ENCODE measurements at places on chromosomes 12 and 14.

DNA sequence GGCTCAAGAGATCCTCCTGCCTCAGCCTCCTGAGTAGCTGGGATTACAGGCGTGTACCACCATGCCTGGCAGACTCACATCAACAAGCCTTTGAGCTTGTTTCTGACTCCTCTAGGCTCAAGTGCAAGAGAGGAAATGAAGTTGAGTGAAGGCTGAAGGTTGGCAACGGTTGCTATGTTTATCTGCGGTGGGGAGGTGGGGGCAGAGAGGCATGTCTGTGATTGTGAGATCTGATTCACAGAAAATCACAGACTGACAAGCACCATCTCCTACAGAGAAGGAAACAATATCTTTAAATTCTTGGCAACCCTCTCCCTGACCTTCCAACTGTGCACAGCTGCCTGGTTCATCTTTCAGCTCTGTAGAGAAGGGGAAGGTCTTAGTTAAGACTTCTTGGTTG, 22.1 kb upstream of the NINJ2 start:
- DNase-seq: peak; percentile 74

DNA sequence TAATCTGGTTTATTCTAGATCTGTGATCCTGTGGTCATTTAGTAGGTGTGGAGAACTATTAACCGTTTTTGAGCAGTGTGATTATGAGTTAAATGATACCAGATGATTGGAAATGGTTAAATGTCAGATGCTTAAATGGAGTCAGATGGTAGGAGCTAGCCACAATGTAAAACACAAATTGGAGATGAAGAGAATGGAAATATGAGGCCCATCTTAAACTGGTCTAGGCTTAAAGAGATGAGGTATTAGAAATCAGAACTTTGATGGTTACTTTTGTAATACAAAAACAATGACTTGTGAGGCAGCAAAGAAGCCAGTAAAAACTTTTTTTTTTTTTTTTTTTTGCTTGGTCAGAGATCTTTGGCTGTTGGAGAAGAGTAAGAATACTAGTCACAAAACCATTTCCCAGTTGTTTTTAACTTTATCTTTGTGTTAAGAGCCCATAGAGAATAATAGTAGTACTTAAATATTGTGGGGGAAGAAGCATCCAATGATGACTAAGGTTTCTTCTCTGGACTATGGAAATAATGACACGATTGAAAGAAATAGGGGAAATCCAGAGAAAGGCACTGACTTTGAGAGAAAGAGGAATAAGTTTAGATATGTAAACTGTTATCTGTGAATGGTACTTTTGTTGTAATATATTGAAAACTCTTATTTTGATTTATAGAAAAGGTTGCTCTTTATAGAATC, 95.9 kb downstream of the WNK1 start:
- no peak for DNase-seq

DNA sequence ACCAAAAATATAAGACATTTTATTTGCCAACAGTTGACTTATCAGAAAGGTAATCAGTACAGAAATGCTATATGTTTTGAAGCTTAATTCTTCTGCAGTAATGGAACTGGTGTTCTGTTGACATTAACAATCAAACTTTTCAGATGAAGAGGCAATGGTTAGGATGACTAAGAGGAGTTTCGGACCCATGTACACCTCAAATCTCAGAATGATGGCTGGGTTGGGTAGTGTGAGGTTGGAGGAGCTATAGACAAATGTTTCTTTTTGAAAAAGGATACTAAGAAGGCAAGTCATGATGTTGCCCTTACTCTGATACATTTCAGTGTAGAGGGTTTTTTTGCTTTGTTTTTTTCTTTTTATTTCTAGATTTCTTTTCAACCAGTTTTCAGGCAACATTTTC, 66.9 kb downstream of the KNTC1 start:
- DNase-seq: no peak

DNA sequence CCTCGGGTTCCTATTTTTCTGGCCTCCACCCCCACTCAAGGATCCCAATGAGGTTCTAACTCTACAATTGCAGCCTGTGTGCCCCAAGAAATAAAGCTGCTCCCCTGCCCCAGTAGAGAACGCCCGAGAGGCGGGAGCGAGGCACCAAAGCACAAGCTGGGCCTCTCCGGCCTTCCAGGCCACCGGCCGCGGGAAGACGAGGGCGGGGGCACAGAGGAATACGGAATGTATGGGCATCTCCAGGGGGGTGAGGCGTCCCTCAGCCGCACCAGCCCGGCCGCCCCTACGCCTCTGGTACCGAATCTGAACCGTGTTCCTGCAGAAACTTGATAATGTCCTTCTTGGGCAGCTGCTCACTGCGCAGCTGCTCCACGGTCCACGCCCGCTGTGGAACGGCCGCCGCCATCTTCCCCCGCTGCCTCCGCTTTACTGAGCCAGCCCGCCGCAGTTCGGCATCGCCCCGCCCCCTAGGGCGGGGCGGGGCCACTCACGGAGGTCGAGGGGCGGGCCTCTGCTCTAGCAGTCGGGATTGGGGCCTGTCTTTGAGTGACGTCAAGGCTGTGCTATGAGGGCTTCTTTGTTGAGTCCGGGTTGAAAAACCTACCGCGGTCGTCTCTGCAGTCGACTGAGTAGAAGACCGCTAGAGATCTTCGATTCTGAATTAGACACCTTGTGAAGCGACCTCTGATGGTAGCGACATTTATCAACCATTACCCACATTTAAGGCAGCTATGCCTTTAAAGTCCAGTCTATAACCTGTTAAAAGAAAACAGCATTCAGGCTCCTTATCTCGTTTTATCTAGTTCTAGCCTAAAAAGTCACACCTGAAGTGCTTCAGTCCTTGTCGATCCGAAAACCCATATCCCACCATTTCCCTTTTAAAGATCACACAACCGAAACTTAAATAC, at the start of gene FKBP3:
Gene FKBP3, minus strand, starts transcription at position 431 of the 908 bp plus-strand sequence. Its CDS starts 25 bp downstream, at position 406.
- DNase-seq: peak; percentile 96

DNA sequence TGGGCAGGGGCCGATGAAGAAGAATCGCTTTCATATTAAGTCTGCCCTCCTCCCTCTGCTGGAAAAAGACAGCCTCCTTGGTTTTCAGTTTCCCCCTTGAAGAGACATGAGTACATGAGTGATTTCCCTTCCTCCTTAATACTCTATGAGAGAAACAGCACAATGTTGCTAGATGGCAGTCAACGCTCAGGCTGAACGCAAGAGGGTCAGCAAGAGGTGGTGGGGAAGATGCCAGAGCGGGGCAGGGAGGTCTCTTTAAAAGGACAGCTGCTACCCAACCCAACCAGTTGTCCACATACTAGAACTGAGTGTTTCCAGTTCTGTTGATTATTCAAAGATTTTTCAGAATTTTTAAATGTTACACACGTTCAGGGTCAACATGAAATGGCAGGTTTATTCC, 22.8 kb downstream of the CRACR2A start:
- DNase-seq: no peak

DNA sequence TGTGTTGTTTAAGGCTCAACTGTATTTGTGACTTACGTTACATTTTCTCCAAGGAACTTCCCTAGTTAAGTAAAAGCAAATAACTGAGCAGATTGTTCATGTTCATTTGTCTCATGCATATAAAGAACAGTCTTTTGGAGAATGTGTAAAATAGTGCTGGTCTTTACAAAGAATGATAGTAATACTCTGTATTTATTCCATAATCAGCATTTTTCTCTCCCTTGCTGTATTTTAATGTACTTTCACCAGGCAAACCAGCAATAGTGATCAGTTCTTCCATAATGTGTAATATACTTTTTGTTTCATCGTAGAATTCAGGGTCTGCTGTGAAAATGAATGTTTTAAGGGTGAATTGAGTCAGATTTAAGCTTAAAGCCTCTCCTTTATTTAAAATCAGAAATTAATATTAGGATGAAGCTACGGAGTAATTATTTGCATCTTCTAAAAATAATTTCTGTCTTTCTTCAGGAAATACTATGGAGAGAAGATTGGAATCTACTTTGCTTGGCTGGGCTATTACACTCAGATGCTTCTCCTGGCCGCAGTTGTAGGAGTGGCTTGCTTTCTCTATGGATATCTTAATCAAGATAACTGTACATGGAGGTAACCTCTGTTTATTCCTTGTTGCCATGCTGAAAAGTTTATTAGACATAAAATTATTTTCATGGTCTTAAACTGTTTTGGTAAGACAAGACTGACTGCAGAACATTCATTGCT, 141.1 kb downstream of the ANO6 start:
- DNase-seq: no peak

DNA sequence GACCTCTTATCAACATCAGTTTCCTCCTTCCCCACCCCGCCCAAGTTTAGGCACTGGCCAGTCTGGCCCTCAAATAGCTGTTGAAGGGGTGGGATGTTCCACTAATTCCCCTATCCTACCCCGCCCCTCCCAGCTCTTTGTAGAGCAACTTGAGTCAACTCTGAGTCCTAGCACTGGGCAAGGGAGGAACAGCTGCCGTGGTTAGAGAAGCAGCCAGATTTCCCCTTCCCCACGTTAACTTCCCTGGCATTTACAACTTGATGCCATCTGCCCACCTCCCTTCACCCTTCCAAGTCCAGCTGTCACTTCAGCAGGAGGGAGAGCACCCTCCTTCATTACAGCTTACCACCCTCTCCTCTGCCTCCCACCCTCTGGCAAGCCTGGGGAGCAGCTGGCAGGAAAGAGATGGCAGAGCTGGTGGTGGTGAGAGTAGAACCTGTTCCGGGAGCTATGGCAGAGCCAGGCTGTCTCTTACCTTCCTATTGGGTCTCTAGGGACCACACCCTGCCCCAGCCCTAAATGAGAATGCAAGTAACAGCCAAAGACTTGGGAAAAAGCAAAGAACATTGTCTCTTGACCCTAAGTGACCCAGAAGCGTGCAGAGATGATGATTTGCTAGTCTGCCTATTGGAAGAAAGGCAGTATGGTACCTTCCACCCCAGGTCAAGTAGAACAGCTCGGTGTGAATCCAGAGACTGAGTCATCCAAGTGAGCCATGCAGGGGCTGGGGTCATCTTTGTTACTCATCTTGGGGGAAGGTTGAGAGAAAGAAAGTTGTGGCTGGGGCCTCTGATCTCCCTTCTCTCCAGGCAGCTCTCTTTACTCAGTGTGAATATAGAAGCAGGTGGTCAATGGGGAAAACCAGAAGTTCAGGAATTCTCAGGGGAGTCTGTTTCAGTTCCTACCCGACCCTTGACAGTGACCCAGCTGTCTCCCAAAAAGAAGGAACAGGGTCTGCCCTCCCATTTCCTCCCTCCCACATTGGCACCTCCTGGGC, 1.5 kb downstream of the BLOC1S1 start:
- DNase-seq: peak; percentile 58

DNA sequence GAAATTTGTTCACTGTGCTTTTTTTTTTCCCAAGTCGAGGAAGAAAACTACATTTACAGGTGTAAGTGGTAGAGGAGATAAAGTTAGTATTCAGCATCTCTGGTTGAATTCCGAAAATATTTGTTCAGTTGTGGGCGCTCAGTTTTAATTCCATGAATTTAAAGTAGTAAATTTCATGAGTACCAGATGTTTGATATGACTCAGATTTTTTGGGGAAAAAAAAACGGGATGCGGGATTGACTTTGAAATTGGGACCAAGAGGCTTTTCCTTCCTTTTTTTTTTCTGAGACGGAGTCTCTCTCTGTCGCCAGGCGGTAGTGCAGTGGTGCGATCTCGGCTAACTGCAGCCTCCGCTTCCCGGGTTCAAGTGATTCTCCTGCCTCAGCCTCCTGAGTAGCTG, 1.6 kb downstream of the TULP3 start:
- no peak for DNase-seq

GRCh38 chr14:50830044-50830931, 674 bp downstream of the NIN start:
- peak; percentile 63 for DNase-seq

GRCh38 chr14:98154254-98154653, 1117.7 kb downstream of the BCL11B start:
- no peak for DNase-seq

DNA sequence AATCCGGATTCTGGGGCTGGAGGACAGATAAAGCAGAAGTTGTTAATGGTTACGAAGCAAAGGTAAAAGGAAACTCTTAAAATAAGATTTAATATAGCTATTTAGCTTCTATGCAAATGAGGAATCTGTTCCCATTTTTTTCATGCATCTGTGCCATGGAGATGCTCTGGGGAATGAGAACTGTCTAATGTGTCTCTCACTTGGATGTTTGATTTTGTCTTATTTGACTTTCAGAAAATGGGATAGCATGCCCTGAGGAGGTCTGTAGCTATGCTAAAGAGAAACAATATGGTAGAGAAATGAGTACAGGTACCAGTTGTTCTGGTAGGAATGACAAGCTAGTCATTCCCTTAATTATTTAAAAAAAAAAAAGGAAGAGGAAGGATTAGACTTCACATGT, 24.3 kb downstream of the C12orf76 start:
- no peak for DNase-seq

DNA sequence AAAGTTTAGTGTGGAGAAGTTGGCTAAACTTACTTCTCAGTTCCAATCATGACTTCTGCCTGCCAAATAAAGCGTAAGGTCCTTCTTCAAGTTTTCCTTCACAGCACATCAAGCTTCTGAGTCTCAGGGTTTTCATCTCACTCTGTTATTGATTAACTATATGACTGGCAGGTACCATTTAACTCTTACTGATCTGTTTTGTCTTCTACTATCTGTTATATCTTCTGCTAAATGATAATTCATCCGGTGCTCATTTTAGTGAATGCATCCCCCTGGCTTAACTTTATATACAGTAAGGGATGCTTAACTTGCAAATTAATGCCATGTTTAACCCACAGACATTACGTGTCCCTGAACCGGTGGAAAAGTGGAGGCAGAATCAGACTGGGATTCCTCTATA, 20.7 kb downstream of the LGR5 start:
- no peak for DNase-seq

DNA sequence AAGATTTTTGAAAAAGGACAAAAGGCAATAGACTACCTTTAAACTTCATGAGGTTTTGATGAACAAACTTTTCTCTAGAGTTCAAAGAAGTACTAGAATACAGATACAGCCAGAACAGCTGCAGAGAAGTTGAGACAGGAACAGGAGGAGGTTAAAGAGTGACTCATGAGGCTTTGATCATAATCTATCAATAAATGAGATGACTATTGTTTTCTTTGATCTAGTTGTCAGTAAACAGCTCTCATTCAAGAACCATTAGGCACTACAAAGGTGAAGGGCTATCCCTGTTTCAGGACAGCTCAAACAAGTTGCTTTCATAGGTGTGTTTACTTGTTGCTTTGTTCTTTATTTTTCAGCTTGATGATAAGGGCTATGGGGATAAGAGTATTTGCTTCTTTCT, 2.4 kb downstream of the WASHC3 start:
- DNase-seq: no peak

DNA sequence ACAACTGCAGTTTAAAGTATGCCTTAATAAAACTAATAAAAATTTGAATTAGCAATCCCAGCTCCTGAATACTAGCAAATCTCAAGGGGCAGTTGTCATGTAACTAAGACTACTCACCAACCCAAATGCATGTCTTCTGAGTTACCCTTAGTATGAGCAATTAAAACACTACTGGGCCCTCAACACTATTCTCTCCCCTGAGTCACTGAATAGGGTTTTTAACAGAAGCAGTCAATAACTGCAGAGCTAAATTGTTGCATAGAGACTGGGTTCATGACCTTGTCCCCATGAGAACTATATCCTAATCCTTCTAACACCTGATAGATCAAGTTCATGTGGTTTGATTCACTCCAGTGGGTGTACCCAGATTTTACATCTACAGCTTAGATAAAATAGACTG, 38.8 kb downstream of the MDM1 start:
- no peak for DNase-seq
